ENCODE measurements at places on chromosomes 11 and 22. TPM values are rescaled to one million over a fixed set of nuclear protein-coding genes. Genes with fewer than 3 reads are reported as not detected.

Gene TMEM86A
- total RNA-seq: 1.4 TPM

Gene LRP4
- total RNA-seq: 62.6 TPM

Gene ACR
- total RNA-seq: 0.80 TPM

Gene RFPL2
- not detected for total RNA-seq

DNA sequence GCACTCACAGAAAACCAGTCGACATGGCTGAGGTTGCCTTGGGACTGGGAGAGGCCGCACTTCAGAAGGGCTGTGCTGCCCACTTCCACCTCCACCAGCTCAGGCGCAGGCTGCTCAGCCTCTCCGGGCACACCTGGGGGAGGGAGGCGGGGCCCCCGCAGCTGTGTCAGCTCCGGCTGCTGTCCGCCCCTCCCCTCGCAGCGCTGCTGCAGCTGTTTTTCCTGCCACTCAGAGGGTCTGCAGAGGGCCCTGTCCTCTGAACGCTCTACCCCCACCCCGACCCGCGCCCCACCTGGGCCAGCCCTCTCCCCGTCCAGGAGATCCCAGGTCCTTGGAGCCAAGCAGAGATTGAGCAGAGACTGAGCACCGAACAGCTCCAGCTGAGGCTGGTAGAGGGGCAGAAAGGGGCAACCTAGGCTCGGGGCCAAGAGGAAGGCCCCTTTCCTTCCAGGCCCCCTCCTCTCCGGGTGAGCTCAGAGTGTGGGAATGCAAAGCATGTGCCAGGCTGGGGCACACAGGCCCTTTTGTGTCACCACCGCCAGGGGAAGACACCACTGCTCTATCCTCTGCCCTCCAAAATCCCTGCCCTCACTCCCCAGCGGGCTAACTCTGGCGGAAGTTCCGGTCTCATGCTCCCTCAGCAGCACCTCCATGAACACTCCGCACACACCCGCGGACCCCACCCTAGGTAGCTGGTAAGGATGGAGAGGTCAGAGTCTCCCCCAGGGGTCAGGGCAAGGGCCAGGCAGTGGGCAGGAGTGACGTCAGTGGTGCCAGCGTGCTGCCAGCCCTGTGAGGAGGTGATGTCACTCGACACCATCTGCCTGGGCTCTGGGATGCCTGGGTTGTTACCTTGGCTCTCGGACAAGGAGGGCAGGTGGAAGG lies 1.6 kb downstream of the MCAM start:
- DNase-seq: no peak

GRCh38 chr11:127042445-127042844 lies 41.9 kb upstream of the KIRREL3 start:
- no peak for DNase-seq

DNA sequence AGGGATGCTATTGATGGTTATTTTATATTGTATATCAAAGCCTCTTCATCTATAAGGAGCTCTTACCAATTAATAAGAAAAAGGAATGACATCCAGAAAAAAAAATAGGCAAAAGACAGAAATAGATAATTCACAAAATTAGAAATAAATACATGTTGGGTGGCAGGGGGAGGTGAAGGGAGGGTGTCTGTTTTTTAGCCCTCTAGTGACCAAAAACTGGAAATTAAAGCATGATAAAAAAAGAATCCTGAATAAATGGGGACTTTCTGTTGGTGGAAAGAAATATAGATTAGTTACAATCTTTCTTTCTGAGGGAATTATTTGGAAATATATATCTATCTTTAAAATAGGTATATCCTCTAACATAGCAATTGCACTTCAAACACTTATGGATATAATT lies 42.0 kb upstream of the TTC36 start:
- DNase-seq: no peak

DNA sequence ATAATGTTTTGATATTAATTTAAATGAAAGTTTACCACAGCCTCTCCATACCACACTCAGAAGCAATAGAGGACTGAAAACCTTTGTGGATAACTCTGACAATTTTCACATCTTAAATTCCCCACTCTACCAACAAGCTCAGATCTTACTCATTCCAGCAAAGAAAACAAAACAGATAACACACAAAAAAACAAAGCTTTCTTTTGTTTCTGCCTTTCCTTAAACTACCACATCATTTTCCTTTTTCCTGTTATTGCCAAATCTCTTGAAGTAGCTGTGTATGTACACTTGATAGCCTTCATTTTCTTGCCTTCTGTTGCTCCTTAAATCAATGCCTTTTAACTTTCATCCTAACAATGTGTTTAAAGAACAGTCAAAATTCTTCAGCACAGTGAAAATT lies 484.9 kb downstream of the NTM start:
- DNase-seq: no peak

DNA sequence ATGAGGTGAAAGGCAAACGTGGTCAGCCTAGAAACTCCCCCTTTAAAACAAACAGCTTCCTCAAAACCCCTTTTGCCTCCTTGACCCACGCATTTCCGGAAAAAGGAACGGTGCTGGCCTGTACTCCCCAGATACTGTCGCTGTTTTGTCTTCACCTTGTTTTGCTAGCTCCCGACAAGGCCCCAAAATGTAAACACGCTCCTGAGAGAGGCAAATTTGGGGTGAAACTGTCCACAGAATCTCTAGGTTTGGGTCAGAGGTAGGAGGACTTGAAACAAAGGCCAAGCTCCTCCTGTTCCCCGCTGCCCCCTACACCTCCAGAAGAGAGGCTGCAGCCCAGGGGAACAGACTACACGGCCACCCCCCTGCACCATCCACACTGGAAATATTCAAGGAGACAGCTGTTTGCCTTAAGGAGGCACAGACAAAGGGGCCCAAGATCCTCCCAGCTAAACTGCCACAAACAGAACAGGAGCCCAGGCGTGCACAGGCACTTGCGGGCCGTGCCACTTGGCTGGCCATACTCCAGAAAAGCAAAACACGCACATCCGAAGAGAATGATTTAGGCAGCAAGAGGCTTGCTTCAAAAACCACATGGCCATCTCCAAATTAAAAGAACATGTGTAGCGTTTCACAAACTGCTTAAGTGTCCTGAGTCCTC lies 160.5 kb upstream of the GRK3 start:
- peak; percentile 47 for DNase-seq

- DNase-seq: no peak
Measured at GRCh38 chr11:130642994-130643393, 194.5 kb downstream of the ADAMTS15 start.

DNA sequence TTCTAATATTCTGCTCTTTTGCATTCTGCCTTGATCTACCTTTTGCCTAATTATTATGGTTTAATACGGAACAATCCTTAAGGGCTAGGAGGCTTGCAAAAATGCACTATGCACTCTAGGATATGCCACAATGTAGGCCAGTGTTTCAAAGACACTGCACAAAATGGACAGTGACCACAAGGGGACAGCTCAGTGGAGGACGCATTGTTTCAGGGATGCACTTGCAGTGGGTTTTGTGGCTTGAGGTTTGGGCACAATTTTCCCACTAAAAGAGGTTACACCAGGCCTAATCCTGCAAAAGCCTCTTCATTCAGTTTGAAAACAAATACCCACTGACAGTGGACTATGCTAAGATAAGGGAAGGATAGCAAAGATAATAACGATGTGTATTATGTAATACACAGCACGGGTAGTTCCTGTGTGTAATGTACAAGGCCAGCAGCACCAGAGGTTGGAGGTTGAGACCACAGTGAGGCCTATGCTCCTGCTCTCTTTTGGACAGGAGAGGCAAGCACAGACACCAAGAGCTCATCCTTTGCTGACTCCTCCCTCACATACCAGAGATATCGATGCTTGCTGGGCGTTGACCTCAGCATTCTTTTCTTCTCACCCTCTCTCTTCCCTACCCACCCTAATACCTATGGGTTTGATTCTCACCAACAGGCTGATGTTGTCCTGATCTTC lies 12.7 kb downstream of the MAP6 start:
- DNase-seq: no peak

- DNase-seq: no peak
Measured at GRCh38 chr11:106495046-106495445, 417.6 kb downstream of the AASDHPPT start.

DNA sequence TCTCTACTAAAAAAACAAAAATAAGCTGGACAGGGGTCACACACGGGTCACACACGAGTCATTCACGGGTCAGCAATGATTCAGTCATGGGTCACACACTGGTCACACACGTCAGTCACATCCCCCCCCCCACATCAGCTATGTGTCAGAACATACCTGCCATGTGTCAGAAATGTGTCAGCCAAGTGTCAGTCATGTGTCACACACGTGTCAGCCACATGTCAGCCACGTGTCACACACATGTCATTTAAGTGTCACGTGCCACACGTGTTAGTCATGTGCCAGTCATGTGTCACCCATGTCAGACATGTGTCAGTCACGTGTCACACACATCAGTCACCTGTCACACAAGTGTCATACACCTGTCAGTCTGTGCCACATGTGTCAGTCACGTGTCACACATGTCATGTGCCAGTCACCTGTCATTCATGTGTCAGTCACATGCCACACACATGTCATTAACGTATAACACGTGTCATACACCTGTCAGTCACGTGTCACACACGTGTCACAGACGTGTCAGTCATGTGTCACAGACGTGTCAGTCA lies 28.7 kb upstream of the MMP20 start:
- DNase-seq: no peak

Gene ANO1
- 8.3 TPM for total RNA-seq

Gene HIC2
- total RNA-seq: 6.0 TPM

GRCh38 chr11:118956847-118957469 lies 860 bp downstream of the UPK2 start:
- no peak for DNase-seq

DNA sequence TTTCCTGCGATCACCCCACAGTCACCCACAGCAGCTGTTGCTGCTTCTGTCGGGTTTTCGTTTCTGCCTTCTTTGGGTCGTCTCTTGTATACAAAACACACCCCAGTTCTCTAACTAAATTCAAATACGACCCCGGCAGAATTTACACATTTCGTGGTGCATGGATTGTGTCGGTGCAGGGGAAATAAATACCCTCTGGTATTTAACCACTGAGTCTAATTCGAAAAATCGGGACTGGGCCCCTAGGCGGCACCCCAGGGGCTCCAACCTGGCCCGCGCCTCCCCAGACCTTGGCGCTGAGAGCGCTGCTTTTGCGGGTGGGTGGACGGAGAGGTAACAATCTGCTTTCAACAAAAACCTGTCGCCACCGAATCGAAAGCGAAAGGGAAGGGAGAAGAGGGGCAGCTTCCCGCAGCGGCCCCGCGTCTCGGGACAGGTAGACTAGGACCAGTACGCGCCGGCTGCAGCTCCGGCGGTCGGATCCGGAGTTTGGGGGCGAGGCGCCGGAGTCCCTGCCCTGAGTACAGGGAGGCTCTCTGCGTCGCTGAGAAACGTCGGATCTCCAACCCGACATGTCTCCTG lies 4.4 kb downstream of the ALX4 start:
- DNase-seq: peak; percentile 27

DNA sequence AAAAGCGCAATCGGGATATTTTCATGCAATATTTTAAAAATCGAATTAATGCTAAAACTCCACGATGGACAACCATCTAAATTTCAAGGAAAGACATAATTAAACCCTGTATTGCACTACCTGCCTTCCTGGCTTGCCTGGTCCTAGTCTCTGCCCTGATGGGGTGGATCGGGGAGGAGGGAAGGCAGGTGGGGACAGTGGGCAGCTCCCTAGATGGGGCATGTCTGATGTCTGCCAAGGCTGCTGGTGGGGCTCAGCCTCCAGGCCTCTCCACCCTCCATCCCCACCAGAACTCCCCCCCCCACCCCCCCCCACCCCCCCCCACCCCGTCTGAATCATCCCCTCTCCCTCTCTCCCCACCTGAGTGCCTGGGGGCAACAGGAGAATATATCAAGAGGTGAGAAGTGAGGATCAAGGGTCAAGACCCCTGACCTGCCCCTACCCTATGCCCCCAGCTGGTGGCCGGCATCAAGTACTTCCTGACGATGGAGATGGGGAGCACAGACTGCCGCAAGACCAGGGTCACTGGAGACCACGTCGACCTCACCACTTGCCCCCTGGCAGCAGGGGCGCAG lies 650 bp downstream of the CST6 start:
- DNase-seq: no peak

- no peak for DNase-seq
Measured at GRCh38 chr11:81174646-81175330, 1558.9 kb downstream of the FAM181B start.

Gene ARHGAP32
- total RNA-seq: 65.7 TPM

Gene MYO18B
- total RNA-seq: not detected

DNA sequence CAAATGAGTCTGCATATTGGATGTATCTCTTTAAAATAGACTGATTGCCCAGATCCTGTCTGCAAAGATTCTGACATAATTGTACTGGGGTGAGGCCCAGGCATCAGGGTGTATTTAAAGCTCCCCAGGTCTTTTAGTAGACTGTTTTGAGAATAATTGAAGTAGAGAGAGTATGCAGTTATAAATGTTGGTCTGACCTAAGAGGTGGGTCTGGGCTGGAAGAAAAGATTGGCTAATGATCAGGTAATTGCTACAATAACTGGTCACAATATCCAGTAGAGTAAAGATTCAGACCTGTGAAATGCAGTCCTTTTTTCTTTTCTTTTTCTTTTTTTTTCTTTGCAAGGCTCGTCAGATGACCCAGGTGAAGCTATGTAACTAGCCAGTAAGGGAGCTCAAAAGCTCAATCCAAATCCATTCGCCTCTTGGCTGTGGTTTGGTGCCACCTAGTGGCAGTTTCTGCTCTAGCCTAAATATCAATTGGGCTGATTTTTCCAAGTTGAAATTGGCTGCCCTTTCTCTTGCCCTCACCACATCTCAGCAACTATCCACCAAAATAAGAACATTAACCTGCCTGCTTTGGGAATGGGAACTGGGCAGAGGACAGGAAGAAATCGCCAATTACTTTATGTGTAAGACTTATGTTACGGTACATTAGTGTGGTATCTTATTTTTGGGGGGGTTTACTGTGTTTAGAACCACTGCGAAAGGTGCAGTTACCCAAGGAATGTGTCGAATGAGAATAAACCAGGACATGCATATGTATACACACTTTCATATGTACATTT lies 45.9 kb downstream of the ZNF143 start:
- peak; percentile 81 for DNase-seq

DNA sequence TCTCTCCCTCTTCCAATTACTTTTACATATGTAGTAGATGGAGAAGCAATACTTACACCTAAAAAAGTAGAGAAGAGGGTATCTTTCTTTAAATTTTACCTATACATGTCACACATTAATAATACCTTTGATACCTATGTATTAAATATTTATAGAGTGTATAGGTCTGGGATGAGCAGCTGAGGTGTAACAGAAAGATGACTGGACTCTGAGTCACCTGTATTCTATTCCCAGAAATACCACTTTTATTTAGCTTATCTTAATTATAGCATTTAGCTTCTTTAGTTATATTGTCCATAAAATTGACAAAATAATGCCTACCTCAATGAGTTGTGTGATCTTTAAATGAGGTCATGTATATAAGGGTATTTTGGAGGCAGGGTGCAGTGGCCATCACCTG lies 30.6 kb upstream of the YAP1 start:
- no peak for DNase-seq

GRCh38 chr11:132719684-132720083 lies 812.6 kb downstream of the OPCML start:
- DNase-seq: no peak

Gene FOLR2
- total RNA-seq: 4.5 TPM

Gene RAB39A
- total RNA-seq: 0.77 TPM

DNA sequence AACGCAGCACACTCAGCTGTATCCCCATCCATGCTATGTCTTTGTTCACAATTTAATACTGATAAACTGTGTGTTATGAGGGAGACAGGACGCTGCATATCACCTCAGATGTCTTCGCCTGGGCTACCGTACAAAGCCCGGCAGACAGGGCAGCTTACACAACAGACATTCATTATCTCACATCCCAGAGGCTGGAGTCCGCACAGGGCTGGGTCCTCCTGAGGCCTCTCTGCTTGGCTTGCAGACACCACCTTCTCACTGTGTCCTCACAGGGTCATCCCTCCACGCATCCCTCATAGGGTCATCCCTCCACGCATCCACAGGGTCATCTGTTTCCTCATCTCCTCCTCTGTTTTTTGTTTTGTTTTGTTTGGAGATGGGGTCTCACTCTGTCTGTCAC lies 61.2 kb downstream of the SHANK2 start:
- DNase-seq: no peak

Data from colonic mucosa (tissue), 4 donors.